Pulmonary artery endothelial cell (primary cell): ENCODE measurements at places on chromosomes 4 and X.

GRCh38 chrX:38754818-38755718 lies 46.2 kb upstream of the MID1IP1 start:
- no peak for DNase-seq

GRCh38 chr4:47899639-47900038 lies 14.7 kb downstream of the NFXL1 start:
- no peak for DNase-seq

GRCh38 chrX:11406109-11406765 lies 113.0 kb downstream of the AMELX start:
- DNase-seq = no peak

DNA sequence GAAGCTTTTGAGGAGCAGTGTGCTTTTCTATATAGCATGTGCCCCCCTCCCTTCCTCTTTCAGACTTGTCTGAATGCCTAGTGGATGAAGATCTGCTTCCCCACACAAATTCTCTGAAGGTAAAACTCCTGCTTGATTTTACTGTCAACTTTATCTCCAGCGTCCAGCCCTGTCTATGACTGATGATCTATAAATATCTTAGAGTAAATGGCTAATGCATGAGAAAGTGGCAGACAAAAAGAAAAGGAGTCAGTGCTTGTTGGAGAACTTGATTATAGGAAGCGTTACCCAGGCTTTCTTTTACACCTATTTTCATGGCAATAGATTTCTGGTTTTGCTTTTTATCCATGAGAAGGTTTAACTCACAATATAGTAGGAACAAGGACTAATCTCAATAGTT lies 168.3 kb upstream of the HS3ST1 start:
- DNase-seq = no peak

DNA sequence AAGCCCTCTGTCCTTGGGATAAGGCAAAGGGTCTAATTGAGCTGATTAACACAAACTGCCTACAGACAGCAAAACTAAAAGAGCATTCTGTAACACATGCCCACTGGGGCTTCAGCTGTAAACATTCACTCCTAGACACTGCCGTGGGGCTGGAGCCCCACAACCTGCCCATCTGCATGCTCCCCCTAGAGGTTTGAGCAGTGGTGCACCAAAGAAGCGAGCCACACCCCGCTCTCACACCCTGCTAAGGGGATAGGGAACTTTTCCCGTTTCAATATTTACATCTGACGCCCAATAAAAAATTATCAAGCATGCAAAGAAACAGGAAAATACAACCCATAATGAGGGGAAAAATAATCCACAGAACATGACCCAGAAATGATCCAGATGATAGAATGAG lies 46.9 kb upstream of the HSD17B10 start:
- no peak for DNase-seq

DNA sequence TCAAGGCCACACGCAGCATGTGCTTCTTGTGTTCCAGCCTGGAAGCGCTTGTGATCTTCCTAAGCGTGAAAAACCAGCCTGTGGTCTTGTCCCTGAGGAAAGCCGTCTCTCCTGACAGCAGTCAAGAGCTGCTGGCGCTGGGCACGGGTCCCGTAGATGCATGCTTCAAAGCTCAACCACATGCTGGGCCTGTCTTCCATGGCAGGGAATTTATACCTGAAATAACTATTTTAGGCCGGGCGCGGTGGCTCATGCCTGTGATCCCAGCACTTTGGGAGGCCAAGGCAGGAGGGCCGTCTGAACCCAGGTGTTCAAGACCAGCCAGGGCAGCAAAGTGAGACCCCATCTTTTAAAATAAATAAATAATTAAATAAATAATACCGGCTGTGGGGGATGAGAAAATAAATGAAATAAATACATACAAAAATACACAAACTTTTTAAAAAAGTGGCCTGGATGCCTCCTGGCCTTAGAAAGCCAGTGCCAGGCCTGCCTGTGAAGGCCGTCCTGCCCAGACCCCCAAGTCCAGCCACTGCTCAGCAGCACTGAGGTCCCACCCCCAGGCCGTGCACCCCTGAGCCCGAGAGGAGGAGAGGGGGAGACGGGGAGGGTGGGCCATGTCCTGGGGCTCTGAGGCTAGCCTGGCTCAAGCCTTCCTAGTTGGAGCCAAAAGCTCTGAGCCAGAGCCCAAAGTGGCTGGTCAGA lies 10.4 kb downstream of the LRPAP1 start:
- DNase-seq = no peak

DNA sequence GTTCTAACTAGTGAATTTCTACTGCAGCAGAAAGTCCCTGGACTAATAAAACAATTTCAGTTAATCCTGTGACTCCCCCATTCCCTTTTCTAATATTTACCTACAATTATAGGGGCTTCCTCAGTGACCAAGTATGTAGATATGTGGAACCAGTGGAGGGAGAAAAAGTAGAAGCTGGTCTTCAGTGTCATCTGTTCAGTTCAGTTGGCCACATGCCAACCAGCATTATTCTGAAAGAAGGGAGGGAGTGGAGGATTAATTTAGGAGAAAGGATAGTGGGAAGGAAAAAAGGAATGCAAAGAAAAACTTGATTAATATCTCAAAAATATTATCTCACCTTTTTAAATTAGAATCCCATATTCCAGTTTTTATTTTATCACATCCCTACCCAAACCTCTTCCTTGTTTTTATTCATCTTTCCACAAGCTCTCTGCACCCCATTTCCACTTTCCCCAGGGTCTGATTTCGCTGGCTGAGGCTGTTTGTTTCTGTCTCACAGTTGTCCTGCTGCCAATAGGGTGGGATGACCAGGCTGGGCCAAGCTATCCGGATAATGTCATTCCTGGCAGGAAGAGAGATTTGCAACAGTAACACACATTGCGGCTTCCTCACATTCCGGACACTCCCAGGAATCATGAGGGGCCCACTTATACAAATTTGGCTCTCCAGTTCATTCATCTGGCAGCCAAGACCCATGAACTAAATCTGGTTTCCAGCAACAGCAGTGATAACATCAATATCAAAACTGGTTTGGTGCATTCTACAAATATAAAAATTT lies 24.6 kb upstream of the ANTXR2 start:
- peak; percentile 20 for DNase-seq

GRCh38 chrX:7127056-7127455 lies 20.5 kb upstream of the STS start:
- DNase-seq = no peak

- DNase-seq = no peak
Measured at GRCh38 chr4:71559957-71560571, 221.2 kb downstream of the SLC4A4 start.

DNA sequence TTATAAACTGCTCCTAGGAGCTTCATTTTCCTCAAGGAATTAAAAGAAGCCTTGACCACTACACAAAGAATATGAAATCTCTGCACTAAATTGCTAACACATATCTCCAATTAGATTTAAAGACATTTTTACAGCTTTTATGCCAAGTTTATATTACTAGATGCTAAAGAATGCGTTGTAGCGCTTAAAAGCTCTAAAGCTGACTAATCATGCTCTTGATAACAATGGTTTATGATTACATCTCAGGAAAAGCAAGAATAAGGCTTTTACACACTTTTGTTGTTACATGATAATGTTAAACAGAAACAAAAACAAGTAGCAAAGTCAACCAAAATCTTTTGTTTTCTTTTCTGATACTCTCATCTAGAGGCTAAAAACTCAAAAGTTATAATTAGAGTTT lies 44.7 kb downstream of the SLC10A7 start:
- peak; percentile 45 for DNase-seq

DNA sequence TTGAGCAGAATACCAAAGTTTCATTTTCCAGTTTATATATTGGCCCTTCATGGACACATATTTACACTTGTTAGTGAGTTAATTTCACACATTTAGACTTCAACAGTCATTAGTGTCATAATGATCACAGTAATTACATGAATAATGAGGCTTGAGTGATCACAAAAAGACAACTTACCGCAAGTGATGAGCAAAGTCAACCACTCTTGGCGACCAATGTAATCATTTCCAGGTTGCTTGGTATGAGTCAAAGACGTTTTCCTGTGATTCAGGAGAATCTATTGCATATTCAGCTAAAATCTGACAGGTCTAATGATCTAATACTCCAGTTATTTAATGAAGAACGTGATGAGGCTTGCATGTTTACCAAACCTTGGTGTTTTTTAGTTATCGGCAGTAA lies 407.9 kb upstream of the TENM3 start:
- no peak for DNase-seq

DNA sequence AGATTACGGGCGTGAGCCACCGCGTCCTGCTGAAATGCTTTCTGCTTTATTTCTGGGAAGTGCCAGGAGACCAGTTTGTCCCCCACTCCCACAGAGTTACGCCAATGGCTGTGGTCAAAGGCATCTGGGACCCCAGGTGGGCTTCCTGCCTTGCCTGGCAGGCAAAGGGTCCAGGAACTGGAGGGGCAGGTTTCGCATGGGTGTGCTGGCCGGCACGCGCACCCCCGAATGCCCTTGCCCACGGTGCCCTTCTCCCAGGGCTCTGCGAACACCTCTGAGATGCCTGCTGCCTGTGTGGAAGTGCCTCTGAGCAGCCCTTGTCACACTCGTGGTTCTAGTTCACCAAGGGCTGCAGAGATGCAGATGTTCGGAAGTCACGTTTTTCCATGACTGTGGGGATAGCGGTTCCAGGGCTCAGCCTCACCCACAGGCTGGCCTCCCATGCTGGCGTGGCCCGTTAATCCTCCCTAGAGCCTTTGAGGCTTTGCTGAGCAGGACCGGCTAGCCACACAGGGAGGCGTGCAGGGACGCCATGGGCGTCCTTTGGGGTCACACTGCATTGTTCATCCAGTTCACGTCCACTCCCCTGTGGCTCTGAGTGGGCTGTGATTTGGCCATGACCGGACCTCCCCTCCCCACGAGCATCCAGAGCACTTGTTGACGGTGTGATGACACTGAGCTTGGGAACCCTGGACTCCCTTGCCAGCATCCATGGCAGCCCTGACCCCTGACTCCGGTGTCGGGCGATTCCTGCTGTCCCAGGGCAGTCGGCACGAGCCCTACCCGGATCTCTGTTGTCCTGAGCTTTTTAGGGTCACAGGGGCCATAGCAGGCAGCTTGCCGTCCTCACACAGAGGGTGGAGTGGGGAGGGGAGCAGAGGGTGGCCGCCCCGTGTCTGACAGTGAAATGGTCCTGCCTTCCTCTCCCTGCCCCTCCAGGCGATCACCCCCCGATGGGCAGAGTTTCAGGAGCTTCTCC lies 12.7 kb upstream of the ADD1 start:
- DNase-seq = no peak

DNA sequence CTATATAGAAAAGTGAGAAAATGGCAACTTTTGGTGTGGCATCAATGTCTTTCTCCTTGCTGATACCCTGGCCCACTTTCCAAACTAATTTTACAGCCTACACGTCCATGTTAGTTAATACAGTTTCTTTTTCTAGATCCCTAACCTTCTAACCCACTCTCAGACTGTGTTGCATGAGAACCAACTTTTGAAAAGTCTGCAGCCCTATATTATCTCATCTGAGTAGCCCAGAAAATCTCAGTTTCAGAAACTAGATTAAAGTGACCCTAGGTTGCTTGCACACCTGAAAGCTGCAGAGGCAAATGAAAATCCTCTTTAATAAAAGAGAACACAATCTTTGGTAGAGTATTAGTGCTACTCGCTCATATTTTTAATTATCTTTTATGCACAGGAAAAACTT lies 371.6 kb upstream of the EMCN start:
- no peak for DNase-seq

DNA sequence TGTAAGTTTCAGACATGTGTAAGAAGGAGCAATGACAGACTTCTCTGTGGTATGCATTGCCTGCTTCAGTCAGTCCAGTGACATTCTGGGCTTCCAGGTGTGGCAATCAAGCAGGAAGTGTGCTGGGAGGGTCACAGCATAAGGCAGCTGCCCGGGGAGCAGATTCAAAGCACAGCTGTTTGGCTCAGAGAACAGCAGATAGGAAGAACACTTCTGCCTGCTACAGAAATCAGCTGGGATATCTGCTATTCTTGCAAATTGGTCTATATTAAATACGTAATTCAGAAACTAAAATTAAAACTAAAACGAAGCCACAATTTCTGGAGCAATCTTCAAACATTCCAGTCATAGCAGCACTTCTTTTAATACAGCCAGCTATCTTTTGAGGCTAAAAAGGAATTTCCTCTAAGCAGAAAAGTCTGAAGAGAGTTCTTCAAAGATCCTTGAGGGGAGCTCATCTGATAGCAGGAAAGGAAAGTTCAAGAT lies 47.5 kb upstream of the GALNT7 start:
- no peak for DNase-seq

GRCh38 chr4:130067419-130067818 lies 971.5 kb downstream of the C4orf33 start:
- DNase-seq = no peak

- no peak for DNase-seq
Measured at GRCh38 chrX:40154250-40154852, 56.6 kb upstream of the BCOR start.

GRCh38 chr4:185222598-185222997 lies 13.2 kb downstream of the SNX25 start:
- DNase-seq = no peak

DNA sequence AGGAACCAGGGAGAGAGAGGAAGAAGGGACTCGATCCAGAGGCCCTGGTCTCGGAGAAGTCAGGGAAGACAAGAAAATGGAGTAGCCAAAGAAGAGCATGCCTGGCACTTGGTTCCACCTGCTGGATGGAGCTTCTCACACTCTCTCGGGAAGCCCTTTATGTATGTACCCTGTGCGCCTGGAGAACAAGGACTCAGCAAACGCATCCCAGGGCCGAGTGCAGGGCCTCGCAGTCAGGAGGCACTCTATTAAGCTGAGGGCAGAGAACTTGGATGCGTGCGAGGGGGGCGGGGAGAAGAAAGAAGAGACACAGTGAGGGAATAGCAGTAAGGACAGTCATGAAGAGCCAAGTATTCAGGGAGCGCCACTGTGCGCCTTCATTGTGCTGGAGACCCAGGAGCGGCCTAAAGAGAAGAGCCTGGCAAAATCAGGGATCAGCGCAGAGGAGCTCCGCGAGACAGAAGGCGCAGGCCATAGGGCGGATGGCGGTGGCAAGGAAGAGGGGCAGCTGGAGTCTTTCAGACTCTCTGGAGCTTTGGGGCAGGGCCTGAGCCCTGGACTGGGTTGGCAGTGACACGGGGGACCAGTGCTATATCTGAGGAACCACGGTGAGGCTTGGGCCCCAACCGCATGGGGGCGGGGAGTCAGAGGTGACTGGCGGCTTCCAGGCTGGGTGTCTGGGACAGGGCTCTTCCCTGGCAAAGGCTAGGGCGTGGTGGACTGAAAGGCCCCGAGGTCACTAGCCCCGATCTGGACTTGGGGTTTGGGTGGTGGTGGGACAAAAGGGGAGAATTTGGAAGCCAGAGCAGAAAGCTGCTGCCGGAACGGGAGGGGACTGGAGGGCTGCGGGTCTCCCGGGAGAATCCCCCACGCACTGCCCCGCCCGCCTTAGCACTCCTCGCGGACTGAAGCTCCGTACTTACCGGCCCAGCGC lies 1.9 kb upstream of the SEPTIN6 start:
- no peak for DNase-seq

DNA sequence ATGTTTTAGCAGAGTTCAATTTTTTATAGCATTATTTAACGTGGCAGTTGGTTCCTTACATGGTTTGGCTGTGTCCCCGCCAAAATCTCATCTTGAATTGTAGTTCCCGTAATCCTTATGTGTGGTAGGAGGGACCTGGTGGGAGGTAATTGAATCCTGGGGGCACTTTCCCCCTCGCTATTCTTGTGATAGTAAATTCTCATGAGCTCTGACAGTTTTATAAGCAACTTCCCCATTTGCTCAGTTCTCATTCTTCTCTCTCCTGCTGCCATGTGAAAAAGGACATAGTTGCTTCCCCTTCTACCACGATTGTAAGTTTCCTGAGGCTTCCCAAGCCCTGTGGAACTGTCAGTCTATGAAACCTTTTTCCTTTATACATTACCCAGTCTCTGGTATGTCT lies 329.5 kb downstream of the GRIA2 start:
- DNase-seq = no peak

GRCh38 chrX:123083924-123084323 lies 100.2 kb upstream of the GRIA3 start:
- no peak for DNase-seq

- DNase-seq = no peak
Measured at GRCh38 chr4:9989918-9990635, 31.2 kb downstream of the SLC2A9 start.
